T-helper 2 cell treated with Interferon-gamma antibody and Interleukin-4, amounts not matched to agents 100 ng/mL and 5 ng/mL, for 36 hours (primary cell): ENCODE measurements at places on chromosomes 5 and 9. TPM values are rescaled to one million over a fixed set of nuclear protein-coding genes. Genes with fewer than 3 reads are reported as not detected.

FBLL1 gene
- total RNA-seq = not detected in 2 replicates

CERCAM gene
- 3.2 TPM in 2 replicates for total RNA-seq

SPATA31E1 gene
- not detected in 2 replicates for total RNA-seq

MYMK gene
- total RNA-seq = not detected in 2 replicates

ZNF462 gene
- 0.05 and 0.18 TPM in 2 replicates for total RNA-seq

TAS2R1 gene
- not detected in 2 replicates for total RNA-seq

CHD1 gene
- total RNA-seq = 55.0 and 56.2 TPM in 2 replicates

MLANA gene
- not detected in 2 replicates for total RNA-seq

FOXD4L5 gene
- total RNA-seq = 0.09 TPM in 1 of 2 replicates, not detected in the other

TAF1L gene
- total RNA-seq = 0.05 and 0.07 TPM in 2 replicates

SLU7 gene
- total RNA-seq = 37.8 and 40.5 TPM in 2 replicates

NMUR2 gene
- not detected in 2 replicates for total RNA-seq

SLC6A3 gene
- total RNA-seq = 0.39 and 0.41 TPM in 2 replicates

AK8 gene
- 0.16 TPM in 1 of 2 replicates, not detected in the other for total RNA-seq

PCDHB5 gene
- not detected in 2 replicates for total RNA-seq

CDKN2B-AS1 gene
- total RNA-seq = 4.2 and 5.4 TPM in 2 replicates

RNF14 gene
- total RNA-seq = 24.2 and 24.4 TPM in 2 replicates

PHYHD1 gene
- 1.2 and 1.9 TPM in 2 replicates for total RNA-seq

TMOD1 gene
- 0.68 and 1.1 TPM in 2 replicates for total RNA-seq

ACER2 gene
- total RNA-seq = 2.5 and 2.9 TPM in 2 replicates

SNCAIP gene
- not detected in 2 replicates for total RNA-seq

PFN3 gene
- total RNA-seq = not detected in 2 replicates

SPATA31A3 gene
- not detected in 2 replicates for total RNA-seq

GFPT2 gene
- total RNA-seq = not detected in 2 replicates

EIF4E1B gene
- not detected in 2 replicates for total RNA-seq

ZNF79 gene
- 13.3 TPM in 2 replicates for total RNA-seq

C5orf52 gene
- total RNA-seq = not detected in 2 replicates

PCDHB6 gene
- total RNA-seq = not detected in 2 replicates
